GM12878 (cell line): ENCODE measurements at places on chromosomes 5 and 9. TPM values are rescaled to one million over a fixed set of nuclear protein-coding genes. Genes with fewer than 3 reads are reported as not detected.

LCN1 gene
- not detected in 2 replicates for total RNA-seq

GABBR2 gene
- 1.4 TPM in 1 of 2 replicates, not detected in the other for total RNA-seq

EXD3 gene
- 6.3 and 7.1 TPM in 2 replicates for total RNA-seq

BARX1 gene
- not detected in 2 replicates for total RNA-seq

PCDHGB4 gene
- 0.08 TPM in 1 of 2 replicates, not detected in the other for total RNA-seq

ORM2 gene
- total RNA-seq, result 0.64 TPM in 1 of 2 replicates, not detected in the other

DHX29 gene
- total RNA-seq, result 17.0 and 17.7 TPM in 2 replicates

C5 gene
- total RNA-seq, result 1.4 and 1.5 TPM in 2 replicates

SPATA31C1 gene
- total RNA-seq, result not detected in 2 replicates

- no peak for DNase-seq
These were observed 63.2 kb upstream of the ELL2 start for GRCh38 chr5:96024683-96025475.

GRCh38 chr9:20754556-20754955 is 70.5 kb downstream of the FOCAD start:
- no peak for DNase-seq

DNA sequence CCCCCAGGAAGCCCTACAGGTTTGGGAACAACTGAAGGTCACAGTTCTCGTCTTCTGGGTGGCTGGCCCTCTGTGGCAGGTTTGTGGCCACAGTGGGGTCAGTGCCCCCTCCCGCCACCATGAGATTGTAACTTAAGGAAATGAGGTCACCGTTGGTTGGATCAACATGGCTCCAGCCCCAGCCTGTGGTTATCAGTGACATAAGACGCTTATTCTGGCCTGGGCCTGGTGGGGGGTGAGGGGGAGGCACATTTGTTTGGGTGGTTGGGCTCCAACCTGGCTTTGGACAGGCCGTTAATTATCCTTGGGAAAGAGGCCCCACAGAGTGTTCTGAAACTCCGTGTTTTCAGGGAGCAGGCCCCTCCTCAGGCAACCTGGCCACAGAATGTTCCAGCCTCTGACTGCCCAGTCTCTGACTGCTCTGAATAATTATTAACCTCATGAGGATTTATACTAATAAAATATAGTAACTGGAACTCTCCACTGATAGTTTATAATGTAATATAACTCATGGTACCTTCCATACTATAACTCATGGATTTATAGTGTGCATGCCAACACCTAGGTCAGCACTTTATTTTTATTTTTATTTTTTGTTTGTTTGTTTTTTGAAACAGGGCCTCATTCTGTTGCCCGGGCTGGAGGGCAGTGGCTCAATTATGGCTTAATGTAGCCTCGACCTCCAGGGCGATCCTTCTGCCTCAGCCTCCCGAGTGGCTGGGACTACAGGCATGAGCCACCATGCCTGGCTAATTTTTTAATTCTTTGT is 58.0 kb upstream of the RPL26L1 start:
- no peak for DNase-seq

DNA sequence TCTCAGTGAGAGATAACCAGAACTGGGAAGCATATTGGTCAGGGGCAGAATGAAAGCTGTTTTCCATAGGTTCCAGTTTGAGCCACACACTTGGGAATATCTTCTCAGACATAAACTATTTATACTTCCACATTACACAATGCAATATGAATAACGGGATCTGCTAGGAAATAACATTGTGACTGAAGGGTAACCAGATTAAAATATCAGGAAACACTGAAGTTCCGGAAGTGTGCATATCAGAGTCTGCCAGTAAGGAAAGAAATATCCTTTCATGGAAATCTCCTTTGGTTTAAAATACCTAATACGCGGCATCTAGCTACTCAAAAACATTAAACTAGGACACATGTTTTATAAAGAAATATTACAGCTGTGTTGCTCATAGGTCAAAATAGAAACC is 56.3 kb downstream of the ST8SIA4 start:
- DNase-seq, result no peak

GRCh38 chr5:156681265-156681664 is 168.8 kb upstream of the PPP1R2B start:
- no peak for DNase-seq

- DNase-seq, result no peak
These were observed 48.2 kb downstream of the DAB2IP start for GRCh38 chr9:121699571-121700164.

- DNase-seq, result no peak
These were observed 352.6 kb downstream of the CDH12 start for GRCh38 chr5:22500556-22500955.

DNA sequence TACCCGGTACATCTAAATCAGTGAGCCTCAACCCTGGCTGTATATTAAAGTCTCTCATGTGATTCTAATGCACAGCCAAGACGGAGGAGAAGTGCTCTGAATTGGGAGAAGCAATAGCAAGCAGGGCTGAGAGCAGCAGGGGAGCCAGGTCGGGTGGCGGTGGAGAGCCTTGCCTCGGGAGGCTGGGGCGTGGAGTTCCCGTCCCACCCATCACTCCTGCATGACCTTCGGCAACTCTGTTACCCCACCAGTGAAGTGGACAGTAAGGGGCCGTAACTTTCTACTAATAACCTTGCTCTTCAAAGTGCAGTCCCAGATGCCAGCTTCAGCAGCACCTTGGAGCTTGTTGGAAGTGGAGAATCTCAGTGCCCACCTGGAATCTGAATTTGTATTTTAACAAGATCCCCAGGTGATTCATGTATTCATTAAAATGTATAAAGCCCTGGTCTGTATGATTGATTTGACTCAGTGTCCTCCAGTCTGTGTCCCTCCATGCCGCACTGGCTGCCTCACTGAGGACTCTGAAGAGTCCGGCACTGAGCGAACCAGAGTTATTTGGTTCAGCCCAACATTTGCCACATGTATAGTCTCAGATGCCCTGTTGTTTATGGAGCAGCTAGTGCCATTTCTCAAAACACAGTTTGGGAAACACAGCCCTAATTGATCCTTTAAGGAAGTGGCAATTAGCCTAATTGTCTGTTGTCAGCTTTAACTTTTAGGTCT is 6.5 kb downstream of the ERGIC1 start:
- DNase-seq, result no peak

- no peak for DNase-seq
These were observed 229.9 kb upstream of the DAB2 start for GRCh38 chr5:39654715-39655114.

- no peak for DNase-seq
These were observed 1009.7 kb upstream of the CDH6 start for GRCh38 chr5:30183795-30184194.

GRCh38 chr9:91803151-91803940 is 146.7 kb downstream of the ROR2 start:
- DNase-seq, result no peak

- no peak for DNase-seq
These were observed 286.3 kb downstream of the ADGRV1 start for GRCh38 chr5:90844931-90845330.

DNA sequence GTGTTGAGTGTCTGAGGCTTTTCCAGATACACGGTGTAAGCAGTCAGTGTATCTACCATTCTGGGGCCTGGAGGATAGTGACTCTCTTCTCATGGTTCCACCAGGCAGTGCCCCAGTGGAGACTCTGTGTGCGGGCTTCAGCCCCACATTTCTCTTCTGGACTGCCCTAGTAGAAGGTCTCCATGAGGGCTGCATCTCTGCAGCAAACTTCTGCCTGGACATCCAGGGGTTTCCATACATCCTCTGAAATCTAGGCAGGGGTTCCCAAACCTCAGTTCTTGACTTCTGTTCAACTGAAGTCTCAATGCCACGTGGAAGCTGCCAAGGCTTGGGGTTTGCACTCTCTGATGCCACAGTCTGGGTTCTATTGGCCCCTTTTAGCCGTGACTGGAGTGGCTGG is 256.6 kb upstream of the ITGA1 start:
- no peak for DNase-seq

DNA sequence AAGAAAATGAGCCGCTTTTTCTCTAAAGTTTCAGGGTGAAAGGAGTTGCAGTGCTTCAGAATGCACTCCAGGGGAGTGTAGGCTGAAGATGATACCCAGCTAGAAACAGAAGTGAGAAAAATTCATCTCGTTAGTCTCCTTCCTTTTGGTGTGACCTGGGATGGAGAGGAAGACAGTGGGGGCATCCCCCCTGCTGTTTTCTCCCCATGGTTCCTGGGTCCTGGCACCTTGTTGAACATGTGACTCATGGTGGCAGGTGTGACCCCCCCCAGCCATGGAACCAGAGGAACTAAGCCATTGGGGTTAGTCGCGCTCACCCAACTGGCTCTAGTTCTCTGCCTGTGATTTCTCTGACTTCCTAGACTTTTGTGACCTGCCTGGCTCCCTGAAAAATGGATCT is 424.6 kb downstream of the CSNK1G3 start:
- no peak for DNase-seq
